ENCODE measurements at places on chromosomes 1 and 21.

DNA sequence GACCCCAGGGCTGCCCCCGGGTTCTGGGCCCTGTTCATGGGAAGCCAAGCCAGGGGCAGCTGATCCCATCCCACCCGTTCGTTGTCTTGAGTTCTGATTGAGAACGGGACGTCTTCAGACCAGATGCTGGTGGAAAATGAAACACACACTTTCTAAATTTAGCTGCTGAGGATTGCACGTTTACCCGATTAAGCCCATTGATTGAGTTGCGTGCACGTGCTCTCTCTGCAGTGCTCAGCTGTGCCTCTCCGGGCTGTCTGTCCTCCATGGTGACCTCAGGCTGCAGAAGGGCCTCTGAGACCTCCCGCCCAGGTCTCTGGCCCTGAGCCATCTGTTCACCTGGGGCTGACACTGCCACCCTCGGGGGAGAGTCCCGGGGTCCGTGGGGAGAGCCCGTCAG, 27.0 kb upstream of the PEX10 start:
- DNase-seq: no peak

DNA sequence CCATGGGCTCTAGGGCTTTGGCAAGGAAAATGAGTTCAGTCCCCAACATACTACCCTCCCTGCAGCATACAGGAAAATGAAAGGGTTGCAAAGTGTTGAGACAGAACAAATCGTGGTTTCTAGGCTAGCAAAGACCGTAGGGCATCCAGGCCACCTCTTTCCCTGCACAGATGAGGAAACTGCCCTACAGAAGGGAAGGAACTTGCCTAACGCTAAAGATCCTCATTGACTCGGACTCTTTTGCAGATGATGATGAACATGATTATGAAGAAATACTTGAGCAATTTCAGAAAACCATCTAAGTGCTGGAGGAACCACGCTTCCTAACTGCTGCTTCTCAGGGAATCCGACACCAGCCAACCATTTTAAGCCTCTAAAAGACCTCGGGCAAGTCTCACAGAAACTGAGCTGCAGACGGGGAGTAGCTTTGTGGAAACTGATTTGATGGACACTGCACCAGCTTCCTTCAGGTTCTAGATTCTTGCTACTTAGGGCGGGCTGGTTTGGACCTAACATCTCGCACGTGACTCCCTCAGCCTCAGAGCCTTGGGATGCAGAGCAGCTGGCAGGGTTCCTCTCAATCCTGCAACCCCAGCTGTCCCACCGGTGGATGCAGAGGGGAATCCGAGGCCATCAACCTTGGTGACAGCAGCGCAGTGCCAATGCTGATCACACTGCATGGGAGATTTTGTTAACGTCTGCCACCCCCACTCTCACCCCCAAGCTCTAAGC, 13.4 kb downstream of the THEMIS2 start:
- no peak for DNase-seq

DNA sequence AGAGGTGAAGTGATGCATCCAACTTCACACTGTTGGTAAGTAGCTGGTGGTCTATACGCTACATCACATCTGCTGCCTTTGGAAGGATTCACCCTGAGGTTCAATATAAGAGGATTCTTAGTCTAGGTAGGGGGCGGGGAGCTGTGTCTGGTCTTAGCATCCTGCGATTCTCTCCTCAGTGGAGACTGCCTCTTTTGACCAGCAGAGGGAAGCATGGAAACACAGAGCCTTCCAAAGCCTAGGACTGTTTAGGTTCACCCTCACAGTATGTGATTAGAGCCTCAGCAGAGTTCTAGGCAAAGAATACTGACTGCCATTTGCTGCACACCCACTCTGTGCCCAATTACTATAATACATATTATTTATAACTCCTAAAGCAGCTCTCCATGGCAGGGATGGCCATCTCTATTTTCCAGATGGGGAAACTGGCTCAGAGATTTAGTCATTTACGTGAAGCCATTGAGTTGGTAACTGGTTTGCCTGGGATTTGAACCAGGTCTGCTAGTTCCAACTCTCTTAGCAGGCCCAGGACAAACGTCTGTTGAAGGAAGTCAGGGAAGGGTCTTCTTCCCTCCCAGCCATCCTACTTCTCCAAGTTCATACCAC, 28.9 kb upstream of the EFCAB14 start:
- DNase-seq: no peak

GRCh38 chr1:21149430-21149854, 27.3 kb downstream of the EIF4G3 start:
- DNase-seq: no peak

DNA sequence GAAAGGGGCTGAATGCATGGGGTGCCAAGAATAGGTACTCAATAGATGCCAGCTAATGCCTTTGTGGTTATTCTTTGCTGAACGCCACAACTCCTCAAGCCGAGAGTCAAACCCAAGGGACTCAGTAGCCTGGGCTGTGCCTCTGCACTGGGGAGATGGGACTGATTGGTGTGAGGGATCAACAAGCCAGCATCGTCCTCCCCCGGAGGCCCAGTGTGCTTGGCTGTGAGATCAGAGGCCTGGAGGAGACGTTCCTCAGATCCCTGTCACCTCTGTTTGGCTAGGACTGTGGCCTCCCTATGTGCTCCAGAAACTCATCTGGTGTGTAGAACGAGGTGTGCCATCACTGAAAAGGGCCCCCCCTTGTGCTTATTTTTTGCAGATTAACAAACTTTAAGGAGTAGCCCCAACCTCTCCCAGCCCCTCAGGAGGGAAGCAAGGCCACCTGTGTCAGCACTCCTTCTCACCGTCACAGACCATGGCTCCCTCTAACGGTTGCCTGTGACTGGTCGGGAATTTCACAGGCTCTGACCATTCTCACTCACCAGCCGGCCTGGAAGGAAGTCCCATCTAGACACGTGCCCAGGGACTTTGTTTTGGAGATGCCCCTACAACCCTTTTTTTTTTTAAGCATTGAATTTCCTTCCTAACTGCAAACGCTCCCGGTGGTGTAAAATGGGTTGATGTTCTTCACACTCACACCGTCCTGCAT, 194.0 kb upstream of the VAMP3 start:
- no peak for DNase-seq

GRCh38 chr1:168230709-168231108, 4.9 kb downstream of the SFT2D2 start:
- DNase-seq: no peak

DNA sequence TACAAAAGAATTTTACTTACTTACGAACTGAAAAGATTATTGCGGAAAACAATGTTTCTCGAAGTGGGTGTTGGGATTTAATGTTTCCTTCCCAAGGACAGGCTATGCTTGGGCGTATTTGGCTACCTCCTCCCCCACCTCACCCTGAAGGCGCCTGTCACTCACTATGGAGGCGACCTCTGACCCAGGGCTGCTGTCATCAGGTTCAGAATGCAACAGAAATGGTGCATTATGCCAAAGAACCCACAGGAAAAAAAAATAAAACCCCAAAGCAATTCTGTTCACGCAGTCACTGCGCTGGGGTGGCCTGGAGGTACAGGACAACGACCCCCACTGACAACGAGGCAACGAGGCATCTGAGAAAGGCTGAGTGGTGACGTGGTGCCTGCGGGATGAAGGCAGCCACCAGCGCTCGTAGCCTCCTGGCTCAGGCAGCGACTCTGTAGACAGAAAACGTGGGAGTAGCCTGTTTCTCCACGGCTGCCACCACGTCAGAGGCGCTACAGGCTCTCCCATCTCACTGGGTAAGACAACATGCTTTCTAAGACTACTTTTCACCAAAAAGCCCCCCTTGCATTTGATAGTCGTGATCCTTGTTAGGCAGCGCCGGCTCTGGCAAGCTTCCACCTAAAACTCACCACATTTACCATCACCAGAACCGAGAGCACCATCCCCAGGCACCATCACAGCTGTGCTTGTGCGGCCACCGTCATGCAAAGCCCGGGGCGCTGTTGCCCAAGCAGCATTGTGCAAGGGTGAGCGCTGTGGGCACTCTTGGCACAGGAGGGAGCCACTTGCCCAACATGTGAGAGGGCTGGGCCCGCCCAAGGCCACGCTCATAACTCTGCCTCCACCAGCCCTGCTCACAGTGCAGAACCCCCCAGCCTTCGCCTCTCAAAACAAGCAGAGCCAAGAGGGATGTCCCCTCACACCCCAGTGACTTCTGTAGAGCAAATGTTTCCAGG, 14.3 kb downstream of the NADK start:
- DNase-seq: no peak

DNA sequence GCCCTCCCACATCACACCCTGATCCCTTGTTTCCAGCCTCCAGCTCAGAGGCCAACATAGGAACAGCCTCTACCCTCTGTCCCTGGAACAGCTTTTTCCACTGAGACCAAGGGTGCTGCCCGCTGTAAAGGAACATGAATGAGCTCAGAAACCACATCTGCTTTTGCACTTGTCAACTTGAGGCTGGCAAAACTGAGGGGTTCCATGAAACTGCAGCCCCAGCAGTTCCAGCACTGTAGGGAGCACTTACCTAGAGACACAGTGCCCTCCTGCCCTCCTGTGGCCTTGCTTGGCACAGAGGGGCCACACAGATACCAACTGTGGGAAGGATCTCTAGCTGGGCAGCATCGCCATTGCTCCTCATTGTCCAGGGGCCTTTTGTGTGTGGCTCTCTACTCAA, 51.7 kb downstream of the ITPKB start:
- no peak for DNase-seq

DNA sequence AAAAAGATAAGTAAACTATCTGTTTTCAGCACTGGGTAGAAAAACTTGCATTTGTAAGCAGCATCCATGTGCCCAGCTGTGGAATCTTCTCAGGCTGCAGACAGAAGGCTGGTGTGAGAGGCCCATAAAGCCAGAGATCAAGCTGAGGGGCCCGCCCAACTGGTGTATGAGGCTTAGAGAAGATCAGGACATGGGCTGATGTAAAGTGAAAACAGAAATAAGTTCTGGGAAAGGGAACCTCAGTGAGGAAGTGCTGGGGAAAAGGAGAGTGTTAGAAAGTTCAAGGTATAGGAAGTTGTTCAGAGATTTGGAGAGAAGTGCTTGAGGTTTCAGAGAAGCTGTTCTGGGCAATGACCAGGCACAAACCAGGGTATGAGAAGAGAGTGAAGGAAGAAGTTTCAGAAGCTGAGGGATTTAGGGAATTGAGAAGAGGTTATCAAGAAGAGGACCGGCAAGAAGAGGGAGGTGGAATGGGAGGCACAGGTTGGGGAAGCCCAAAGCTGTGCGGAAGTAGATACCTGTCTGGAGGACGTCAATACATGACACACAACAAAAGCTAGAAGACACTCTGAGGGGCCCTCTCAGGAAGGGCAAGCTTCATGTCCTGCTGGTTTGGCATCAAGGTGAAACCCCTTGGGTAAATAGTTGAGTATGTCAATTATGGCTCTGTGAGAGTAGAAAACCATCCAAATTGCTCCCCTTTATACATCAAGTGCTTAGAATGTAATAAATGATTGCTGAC, 2.7 kb upstream of the CD5L start:
- no peak for DNase-seq

GRCh38 chr1:100606438-100606837, 68.5 kb downstream of the GPR88 start:
- no peak for DNase-seq

GRCh38 chr1:43482215-43482614, 28.5 kb upstream of the HYI start:
- no peak for DNase-seq

DNA sequence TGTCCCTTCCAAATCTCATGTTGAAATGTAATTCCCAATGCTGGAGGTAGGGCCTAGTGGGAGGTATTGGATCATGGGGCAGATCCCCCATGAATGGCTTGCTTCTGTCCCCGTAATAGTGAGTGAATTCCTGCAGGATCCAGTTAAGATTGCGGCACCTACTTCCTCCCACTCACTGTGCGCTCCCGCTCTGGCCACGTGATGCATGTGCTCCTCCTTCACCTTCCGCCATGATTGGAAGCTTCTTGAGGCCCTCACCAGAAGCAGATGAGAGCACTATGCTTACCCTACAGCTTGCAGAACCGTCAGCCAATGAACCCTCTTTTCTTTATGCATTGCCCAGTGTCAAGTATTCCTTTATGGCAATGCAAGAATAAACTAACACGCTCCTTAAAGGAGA, 14.9 kb upstream of the RAB3GAP2 start:
- DNase-seq: no peak

DNA sequence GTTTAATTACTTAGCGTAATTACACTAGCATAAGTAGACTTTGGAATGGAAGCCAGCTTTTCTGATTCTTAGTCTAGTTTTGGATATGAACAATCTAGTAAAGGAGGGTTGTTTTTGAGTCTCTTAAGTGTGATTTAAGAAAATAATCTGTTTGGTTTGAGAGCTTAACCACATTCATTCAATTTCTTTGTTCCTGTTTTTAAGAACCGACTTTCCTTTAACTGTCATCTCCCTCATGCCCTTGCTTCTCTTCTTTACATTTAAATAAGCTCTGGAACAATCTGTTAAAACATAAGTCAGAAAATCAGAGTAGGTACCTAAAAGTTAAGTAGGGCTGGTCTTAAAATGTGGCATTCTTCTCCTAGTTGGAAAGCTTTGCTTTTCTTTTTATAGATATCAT, 27.7 kb downstream of the CDC42 start:
- no peak for DNase-seq

GRCh38 chr1:209202830-209203532, 380.5 kb upstream of the CAMK1G start:
- DNase-seq: no peak

GRCh38 chr1:34701326-34702060, 53.4 kb upstream of the GJB5 start:
- DNase-seq: no peak

GRCh38 chr1:92538048-92538412, 51.3 kb upstream of the GFI1 start:
- no peak for DNase-seq

DNA sequence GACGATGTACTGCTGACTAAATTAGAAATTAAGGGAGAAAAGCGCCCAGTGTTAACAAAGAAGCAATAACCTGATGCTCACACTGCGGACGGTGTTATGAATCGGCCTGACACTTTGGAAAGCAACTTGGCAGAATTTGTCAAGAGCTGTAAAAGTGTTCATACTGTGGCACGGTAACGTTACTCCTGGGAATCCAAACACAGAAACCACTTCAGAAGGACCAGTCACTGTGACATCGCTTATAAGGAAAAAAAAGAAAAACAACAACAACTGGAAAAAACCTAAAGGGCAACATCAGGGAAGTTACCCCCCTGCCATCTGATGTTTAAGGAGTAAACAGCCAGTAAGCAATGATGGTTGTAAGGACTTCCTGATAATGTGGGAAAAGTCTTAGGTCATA, 27.7 kb downstream of the CAPZB start:
- DNase-seq: no peak

DNA sequence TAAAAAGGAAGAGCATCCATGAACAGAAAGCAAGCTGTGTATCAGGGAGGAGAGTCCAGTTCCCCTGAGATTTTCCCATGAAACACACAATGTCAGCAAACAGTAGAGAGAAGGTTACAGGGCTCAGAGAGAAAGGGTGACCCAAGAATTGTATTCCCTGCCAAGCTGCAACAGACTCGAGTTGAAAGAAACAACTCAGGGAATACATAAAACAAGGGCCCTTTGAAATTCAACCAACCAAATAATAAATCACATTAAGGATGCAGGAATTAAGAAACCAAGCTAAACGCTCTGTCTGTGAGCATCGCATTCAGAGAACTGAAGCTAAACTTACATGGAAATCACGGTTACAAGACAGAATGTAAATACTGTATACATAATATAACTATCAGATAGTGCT, 20.2 kb downstream of the S100A16 start:
- DNase-seq: no peak

- DNase-seq: no peak
These were observed 40.0 kb downstream of the CENPF start for GRCh38 chr1:214643030-214643429.

- no peak for DNase-seq
These were observed 1.7 kb upstream of the JUN start for GRCh38 chr1:58785442-58786058.

GRCh38 chr1:182617734-182618351, 13.7 kb upstream of the RGS16 start:
- DNase-seq: no peak
